ENCODE measurements at places on chromosomes 5 and 9.

DNA sequence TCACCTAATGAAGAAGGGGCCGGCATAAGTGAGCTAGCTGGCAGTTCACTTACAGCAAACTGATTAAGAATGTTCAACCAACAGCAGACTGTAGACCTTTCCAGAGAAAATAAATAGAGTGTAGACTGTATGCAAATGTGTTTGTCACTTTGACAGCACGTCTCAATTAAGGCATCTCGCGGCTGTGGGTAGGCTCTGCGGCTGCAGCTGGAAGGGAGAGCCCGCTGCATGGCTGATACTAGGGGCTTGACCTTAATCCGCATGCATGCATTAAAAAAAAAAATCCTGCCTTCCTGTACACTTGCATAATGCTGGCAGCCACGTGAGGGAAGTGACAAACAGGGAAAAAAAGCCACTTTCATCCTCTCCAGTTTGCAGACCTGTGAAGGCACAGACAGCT, 82.3 kb downstream of the CRB2 start:
- no peak for DNase-seq

DNA sequence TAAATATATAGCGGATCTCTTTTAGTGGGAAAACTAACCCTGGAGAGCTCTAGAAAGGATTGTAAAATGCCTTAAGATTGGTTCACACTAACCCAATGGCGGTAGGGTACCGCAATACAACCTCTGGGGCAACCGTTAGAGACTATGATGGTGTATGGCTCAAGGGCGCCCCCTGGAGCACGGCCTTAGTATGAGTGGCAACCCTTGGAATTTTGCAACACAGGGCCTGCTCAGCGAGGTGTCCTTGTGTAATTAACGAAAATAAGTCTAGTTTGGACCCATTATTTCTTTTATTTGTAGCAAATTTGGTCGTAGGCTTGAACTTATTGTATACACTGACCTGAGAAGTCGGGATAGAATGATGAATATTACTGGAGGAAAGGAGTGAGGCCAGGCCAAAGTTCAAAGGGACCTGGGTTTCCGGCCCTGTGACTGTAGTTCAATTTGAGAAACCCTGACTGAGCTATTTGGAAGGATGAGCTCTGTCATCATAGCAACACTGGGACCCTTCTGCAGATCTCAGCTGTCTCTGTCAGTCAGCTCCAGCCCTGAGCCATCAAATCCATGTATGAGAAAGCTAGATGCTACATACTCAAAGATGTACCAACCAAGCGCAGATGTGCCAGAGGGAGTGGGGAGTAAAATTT, 54.8 kb downstream of the CAMK4 start:
- DNase-seq: peak; percentile 15

- DNase-seq: no peak
Measured at GRCh38 chr5:31866166-31866565, 227.2 kb downstream of the PDZD2 start.

DNA sequence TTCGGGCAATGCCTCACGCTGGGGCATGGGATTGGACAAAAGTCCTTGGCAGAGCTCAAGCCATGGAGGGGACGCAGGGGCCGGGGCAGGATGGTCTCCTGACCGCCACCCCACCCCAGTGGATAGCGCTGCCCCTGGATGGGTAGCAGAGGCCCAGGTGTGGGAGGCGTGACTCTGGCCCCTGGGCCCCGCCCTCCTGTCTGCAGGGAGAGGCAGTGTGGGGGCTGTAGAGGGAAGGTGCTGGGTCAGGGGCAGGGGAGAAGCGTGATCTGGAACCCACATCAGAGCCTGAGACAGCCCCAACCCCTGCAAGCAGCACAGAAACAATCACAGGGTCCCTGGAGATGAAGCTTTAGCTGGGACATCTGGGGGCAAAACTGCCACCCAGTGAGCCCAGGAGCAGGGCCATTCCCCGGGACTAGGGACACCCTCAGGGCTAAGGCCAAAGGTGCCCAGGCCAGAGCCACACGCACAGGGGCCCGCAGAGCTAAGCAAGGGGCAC, 36.2 kb downstream of the NACC2 start:
- DNase-seq: no peak

GRCh38 chr5:108232805-108233204, 149.1 kb downstream of the FBXL17 start:
- no peak for DNase-seq

- no peak for DNase-seq
Measured at GRCh38 chr9:123338710-123339665, 17.0 kb upstream of the CRB2 start.

- DNase-seq: no peak
Measured at GRCh38 chr9:136251264-136252115, 5.9 kb upstream of the QSOX2 start.

DNA sequence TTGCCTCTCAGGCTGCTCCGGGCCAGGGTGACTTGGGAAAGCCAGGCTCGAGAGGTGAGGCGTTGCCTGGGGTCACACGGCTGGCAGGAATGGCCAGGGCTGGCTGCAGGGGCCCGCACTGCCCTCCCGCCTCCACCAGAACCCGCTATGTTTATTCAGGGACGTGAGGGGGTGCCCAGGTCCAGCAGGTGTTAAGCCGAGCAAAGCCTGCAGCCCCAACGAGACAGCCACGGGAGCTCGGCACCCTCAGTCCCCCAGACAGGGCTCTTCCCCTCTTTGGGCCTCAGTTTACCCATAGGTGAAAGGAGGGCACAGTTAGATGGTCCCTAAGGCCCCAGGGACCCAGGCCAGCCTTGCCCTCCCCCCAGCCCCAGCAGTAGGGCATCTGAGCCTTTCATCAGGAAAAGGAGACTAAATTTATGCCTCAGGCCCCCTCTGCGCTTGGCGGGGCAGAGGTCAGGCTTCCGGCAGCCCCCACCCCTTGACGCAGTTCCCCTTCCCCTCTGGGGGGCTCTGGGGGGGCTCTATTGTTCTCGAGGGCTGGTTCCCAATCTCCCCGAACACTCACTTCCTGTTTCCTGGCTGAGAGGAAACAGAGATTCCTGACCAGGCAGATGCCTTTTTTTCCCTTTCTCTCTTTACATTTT, 7.1 kb upstream of the EGFL7 start:
- no peak for DNase-seq
